HEK293T (cell line): ENCODE measurements at places on chromosomes 6 and 20.

- DNase-seq: no peak
These were observed 129.4 kb upstream of the NAA20 start for GRCh38 chr20:19887556-19888268.

DNA sequence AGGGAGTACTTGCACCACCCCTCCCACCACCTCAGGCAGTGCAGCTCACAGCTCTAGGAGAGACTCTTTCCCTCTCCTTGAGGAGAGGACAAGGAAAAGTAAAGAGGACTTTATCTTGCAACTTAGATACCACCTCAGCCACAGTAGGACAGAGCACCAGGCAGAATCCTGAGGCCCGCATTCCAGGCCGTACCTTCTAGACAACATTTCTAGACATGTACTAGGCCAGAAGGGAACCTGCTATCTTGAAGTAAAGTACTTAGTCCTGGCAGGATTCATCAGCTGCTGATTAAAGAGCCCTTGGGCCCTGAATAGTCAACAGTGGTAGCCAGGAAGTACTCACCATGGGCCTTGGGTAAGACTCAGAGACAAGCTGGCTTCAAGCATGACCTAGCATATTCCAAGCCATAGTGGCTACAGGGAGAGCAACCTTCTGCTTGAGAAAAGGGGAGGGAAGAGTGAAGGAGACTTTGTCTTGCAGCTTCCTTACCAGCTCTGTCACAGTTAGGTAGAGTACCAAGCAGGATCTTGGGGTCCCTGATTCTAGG is 384.4 kb upstream of the RNF217 start:
- DNase-seq: no peak

GRCh38 chr6:66321017-66321416 is 614.0 kb upstream of the EYS start:
- no peak for DNase-seq

GRCh38 chr20:62938105-62938888 is at the start of gene GID8:
Gene GID8, plus strand, starts transcription at chr20:62938147. Its CDS starts 3,356 bp downstream, at chr20:62941503.
- DNase-seq: peak; percentile 60

DNA sequence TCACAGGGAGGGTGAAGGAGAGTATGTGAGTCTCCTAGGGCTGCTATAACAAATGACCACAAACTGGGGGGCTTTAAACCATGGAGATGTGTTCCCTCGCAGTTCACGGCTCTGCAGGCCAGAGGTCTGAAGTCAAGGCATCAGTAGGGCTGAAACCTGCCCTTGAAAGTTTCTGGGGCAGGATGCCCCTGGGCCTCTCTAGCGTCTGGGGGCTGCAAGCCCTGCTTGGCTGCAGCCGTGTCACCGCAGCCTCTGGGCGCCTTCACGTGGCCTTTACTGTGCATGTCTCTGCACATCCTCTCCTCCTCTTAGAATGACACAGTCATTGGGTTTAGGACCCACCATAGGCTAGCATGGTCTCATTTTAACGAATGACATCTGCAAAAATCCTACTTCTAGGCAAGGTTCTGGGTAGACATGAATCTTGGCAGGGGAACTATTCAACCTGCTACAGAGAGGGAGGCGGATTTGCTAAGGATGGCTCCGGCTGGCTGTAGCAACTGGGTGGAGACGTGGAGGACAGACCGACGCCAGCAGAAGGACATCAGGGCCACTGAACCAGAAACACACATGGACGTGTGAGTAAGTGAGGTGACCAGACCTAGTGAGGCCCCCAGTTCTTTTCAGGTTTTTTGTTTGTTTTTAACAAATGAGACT is 58.6 kb downstream of the PHACTR3 start:
- DNase-seq: no peak

- no peak for DNase-seq
These were observed 79.1 kb upstream of the ZFP64 start for GRCh38 chr20:52270696-52271095.

DNA sequence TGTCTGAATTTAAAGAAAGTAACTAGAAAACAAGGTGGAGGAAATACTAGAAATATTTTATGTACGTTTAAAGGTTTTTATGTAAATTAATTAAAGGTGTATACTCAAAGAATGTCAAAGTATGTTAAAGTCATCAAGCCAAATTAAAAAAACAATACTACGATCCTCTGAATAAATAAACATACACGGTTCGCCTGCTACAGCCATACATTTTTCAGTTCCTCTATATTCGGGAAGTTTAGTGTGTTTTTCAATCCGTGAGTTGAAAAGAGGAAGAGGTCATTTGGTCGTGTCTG is 626 bp downstream of the STX7 start:
- DNase-seq: no peak

DNA sequence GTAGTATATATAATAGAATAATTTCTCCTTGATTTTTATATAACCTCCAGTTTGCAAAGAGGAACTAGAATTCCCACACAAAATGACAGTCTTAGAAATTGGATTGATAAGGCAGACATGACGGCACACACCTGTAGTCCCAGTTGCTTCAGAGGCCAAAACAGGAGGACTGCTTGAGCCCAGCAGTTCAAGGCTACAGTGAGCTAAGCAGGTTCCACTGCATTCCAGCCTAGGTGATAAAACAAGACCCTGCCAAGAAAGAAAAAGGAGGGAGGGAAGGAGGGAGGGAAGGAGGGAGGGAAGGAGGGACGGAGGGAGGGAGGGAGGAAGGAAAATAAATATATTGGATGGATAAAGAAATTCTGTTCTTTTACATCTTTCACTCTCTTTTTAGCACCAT is 77.6 kb upstream of the SASH1 start:
- no peak for DNase-seq

- peak; percentile 26 for DNase-seq
These were observed 849 bp downstream of the GSTA4 start for GRCh38 chr6:52994031-52994838.

GRCh38 chr6:108661430-108661829 is 100.7 kb downstream of the FOXO3 start:
- DNase-seq: no peak

GRCh38 chr20:24305371-24305770 is 164.1 kb upstream of the SYNDIG1 start:
- DNase-seq: no peak

DNA sequence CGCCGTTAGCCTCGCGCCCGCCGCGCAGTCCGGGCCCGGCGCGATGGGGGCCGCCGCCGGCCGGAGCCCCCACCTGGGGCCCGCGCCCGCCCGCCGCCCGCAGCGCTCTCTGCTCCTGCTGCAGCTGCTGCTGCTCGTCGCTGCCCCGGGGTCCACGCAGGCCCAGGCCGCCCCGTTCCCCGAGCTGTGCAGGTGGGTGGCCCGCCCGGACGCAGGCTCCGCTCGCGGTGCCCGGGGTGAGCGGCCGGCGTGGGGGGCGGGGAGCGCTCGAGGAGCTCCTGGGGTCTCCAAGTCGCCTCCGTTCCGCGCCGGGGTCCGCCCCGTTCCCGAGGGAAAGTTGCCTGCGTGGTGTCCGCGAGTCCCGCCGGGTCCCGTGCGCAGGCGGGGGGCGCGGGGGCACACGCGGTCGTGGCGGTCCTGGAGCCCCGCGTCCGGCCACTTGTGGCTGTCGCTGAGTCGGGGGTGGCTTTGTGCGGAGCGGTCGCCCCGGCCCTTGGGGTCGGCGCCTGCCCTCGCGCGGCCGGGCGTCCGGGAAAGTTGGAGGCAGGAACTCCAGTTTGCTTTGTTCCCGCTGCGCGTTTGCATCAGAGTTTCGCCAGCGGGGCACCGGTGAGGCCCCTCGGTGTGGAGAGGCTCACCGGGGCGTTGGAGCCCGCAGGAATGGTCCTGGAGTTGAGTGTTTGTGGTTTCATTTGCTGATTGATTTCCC is 476 bp downstream of the IGF2R start:
- peak; percentile 41 for DNase-seq

GRCh38 chr6:129007701-129008373 is 124.9 kb downstream of the LAMA2 start:
- no peak for DNase-seq

DNA sequence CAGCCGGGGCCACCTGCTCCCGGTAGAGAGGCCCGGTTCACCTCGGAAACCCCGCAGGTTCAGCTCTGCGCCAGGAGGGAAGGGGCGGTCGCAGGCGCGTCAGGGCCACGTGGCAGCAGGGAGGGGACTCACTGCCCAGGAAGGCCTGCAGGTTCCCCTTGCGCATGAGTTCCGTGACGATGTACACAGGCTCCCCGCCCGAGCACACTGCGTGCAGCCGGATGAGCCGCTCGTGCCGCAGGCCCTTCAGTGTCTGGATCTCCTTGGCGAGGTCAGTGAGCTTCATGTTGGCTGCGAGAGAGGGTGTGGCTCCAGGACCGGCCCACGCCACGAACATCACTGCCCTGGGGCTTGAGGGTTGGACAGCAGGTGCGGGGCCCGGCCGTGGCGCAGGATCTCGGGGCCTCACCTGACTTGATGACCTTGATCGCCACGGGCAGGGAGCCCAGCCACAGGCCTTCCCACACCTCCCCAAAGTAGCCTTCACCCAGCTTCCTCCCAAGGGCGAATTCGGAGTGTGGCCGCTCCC is 4.9 kb upstream of the PTK6 start:
- no peak for DNase-seq

GRCh38 chr6:110897433-110897832 is 22.8 kb downstream of the AMD1 start:
- no peak for DNase-seq

- no peak for DNase-seq
These were observed 15.7 kb downstream of the DCBLD1 start for GRCh38 chr6:117498159-117498558.

DNA sequence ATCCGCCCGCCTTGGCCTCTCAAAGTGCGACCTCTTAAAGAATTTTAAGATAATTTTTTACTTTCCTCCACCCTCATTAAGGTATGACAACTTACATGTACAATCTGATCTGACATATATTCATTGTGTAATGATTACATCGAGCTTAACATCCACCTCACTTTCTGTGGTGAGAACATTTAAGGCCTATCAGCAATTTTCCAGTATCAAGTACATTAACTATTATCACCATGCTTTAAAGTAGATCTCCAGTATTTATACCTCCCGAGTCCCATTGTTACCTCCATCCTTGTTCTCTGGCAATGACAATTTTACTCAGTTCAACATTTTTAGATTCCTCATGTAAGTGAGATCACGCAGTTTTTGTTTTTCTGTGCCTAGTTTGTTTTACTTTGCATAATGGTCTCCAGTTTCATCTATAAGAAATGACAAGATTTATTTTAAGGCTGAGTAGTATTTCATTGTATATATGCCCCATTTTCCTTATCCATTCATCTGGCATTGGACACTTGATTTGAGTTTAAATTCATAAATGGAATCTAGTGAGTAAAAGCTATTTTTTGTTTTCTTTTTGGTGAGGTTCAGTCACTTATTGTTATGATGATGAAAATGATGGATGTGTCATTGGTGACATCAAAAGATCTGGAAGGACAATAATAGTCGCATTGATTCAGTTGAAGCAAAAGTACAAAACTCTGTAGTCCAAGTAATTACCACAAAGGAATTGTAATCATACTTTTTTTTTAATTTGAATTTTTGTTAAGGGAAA is 87.0 kb downstream of the OR2B2 start:
- DNase-seq: no peak

DNA sequence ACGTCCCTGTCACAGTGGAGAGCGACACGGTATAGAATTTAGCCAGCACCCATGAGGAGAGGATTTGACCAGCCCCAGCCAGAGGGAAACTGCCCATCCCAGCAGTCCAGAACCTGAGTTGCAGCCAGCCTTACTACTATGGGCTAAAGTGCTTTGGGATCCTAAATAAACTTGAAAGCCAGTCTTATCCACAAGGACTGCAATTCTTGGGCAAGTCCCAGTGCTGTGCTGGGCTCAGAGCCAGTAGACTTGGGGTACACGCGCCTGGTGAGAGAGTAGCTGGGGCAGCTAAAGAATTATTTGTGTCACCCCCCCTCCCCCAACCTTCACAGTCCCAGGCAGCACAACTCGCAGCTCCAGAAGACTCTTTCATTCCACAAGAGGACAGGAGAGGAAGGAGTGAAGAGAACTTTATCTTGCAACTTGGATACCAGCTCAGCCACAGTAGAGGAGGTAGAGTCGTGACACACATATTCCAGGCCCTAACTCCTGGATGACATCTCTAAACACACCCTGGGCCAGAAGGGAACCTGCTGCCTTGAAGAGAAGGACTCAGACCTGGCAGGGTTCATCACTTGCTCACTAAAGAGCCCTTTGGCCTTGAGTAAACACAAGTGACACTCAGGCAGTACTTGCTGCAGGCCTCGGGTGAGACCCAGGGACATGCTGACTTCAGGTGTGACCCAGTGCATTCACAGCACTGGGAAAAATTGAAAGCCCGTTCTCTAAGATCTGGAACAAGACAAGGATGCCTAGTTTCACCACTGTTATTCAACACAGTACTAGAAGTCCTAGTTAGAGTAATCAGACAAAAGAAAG is 100.3 kb downstream of the REV3L start:
- DNase-seq: no peak

DNA sequence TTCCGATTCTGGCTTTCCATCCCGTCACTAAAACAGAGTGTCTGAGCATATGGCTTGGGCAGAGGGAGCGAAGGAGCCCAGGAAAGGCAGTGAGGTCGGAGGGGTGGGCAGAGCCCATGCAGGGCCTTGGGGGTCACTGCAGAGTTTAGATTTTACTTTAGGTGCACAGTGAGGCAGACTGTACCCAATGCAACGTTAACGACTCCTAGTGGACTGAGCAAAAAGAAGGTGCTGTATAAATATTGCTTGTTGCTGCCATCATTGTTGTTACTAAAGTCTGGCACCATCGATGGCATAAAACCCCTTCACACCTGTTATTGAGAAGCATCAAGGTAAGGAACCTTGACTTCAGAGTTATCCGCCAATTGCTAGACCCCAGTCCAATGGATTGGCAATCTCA is 119.0 kb downstream of the EYA2 start:
- DNase-seq: no peak

DNA sequence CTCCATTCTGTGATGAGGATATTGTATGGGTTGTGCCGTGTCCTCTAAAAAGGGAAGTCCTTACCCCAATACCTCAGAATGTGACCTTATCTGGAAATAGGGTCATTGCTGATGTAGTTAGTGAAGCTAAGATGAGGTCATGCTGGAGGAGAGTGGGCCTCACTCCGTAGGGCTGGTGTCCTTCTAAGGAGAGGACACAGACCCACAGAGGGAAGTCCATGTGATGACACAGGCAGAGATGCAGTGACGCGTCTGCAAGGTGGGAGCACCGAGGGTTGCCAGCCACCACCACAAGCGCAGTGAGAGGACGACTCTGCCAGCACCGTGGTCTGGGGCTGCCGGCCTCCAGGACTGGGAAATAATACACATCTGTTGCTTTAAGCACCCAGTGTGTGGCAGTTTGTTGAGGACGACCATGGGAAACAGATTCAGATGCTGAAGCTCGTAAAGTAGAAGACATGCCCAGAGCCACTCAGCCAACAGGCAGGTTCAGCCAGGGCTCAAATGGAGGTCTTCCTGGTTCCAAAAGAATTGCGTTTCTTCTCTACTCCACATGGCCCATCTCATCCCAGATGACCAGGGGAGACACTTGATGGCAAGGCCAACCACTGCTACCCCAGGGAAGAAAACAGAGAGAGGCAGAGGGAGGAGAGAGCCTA is 59.2 kb upstream of the DUSP22 start:
- DNase-seq: no peak
